ENCODE measurements at places on chromosomes 2 and 18.

DNA sequence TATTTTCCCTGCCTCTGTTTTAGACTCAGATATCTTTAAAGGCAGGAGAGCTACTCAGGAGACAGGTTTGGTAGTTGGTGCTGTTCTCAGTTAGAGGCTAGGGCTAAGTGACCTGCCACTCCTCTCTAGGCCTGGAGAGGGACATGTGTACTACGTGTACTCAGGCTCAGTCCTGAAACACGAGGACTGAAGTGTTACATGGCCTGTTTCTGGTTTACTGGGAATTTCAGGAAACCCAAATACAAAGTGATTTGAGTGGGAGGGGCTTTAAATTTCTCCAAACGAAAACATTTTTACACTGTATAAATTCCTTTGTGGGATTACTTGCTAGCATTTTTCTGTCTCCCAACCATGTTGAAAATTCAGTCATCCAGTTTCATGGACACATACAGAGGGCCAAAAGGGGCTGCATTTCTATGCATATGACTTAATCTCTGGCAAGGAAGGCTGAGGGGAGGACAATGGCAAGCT, 343.3 kb downstream of the CYP26B1 start:
- DNase-seq: no peak

DNA sequence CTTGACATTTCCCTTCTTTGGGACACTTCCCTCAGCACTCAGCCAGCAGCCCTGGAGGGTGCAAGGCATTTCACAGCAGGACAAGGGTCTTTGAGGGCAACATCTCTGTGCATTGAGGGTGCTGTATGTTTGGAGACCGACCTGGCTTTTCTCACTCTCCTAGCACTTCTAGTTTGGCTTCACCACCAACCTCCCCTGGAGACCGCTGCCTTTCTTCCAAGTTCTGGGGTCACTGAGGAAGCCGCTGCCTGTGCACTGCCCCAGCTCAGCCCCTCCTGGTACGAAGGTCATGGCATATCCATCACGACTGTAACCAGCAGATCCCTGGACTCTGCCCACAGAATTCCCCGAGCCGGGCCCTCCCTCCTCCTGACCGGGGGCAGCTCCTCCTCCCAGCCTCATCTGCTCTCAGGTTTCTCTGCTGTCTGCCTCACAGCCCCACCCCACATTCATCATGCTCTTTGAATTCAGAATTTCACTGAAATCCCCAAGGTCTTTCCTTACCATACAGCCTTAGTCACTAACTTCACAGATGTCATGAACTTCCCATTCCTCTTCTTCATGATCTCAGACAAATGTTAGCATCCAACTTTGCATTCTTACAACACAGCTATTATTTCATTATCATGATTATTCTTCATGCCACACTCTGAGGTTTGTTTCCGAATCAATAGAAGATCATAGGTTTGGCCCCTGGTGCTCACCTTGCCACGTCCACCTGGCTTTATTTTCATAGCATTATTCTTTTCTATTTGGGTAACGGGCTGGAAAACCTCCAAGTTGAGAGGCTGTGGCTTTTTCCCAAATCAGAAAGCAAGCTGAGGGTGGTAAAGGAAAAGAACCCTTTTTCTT, 113.0 kb upstream of the COPS8 start:
- DNase-seq: no peak

DNA sequence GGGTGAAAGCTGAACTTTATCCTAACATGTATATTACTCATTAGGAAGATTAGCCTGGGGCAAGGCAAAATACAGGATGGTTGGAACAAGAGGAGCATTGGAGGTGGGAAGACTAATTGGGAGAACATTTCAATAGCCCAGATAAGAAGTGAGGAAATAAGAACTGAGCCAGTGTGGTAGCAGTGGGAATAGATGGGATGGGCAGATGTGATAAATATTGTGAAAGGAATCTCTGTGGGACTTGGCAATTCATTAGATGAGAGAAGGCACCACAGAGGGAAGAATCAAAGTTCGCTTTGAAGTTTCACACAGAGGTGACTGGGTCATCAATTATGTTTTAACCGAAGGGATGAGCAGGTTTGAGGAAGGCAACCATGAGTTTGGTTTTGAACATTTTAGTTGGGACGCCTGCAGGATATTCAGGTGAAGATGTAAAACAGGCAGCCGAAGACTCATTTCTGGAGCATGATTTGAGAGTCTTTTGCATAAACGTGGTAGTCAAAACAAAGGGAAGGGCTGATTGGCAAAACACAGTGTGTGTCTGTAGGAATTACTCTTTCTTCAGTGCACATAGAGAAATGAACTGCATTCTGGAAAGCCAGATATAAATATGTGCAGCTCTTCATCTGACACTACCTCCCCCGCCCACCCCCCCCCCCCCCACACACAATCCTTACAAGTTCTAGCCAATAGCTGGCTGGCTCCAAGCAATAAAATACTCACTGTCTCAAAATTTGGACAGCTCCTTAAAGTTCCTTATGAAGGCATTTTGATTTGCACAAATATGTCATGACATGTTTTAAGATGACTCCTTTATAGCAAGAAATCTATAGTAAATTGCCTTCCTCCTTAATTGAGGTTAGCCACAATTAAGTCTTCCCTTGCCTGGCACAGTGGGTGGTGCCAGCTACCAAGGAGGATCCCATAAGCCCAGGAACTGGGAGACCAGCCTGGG, 1.9 kb upstream of the SLC1A4 start:
- DNase-seq: no peak

DNA sequence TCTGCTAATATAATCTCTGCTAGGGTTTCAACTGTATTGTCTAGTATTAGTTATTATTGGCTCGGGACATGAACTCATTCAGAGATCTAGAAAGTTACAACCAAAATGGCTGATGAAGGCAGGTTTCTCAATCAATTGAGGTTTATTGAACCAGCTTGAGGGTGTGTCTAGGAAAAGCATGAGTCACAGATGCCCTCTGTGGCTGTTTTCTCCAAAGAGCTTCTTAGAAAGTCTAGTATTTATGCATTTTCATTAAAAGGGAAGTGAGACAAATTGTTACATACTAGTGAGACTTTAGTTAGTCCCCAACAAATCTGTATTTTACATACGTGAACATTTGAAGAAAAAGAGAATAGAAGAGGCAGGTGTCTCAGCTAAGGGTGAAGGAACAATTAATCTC, 23.0 kb upstream of the RTTN start:
- no peak for DNase-seq

DNA sequence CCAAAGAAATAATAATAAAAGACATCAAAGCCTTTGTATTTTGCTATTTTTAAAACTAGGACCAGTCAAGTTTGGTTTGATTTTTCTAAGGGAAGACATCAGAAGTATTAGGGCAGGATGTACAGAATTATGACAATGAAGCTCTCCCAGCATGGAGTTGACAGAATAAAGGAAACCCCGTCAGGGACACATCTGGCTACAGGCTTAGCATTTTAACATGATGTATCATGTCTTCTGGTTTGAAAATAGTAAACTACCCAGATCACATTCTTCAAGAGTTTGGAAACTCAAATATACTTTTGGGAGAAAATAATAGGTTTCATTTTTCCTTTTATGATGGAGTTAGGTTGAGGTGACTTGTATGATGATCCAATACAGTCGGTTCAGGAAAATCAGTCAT, 552.0 kb upstream of the CDH2 start:
- DNase-seq: no peak

GRCh38 chr18:48898521-48898920, 52.2 kb downstream of the SMAD7 start:
- no peak for DNase-seq

GRCh38 chr18:79776674-79777073, 21.1 kb upstream of the KCNG2 start:
- no peak for DNase-seq

Data from putamen (tissue), 1 donor.